ENCODE measurements at places on chromosomes 4 and X.
A peak's percentile ranks its signal among the peaks of the same experiment; 100 is the strongest.

DNA sequence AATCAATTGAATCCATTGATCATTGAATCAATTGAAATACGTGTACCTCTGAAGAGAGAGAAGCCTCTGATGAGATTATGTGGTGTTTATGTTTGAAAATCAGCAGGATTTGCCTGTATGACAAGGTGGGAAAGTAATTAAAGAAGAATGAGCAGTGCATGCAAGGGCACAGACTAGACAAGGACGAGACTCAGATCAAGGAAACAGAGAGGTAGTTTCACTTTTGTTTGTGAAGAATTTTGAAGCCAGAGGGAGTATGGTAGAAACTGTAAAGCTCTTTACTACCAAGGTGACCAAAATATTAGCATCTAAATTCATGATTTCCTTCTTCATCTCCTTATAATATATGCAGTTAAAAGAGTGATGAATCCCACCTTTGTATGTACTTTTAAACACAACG, 1830.0 kb upstream of the IGFBP7 start:
- DNase-seq, result no peak

DNA sequence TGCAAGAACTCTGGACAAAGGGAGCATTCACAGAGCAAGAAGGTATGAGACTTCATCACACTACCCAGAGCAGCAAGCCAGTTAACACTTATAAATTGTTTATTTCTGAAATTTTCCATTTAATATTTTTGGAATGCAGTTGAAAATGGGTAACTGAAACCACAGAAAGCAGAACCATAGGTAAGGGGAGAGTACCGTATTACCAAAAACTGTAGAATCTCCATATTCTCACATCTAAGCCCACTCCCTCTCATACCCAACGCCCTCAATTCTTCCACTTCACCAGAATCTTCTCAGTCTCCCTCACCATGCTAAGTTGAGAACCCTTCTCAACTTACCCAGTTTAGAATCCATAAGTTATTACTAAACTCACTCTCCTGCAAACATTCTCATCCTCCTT, 277.8 kb downstream of the SPOCK3 start:
- no peak for DNase-seq

GRCh38 chr4:113406723-113407016, 354.9 kb downstream of the CAMK2D start:
- no peak for DNase-seq

DNA sequence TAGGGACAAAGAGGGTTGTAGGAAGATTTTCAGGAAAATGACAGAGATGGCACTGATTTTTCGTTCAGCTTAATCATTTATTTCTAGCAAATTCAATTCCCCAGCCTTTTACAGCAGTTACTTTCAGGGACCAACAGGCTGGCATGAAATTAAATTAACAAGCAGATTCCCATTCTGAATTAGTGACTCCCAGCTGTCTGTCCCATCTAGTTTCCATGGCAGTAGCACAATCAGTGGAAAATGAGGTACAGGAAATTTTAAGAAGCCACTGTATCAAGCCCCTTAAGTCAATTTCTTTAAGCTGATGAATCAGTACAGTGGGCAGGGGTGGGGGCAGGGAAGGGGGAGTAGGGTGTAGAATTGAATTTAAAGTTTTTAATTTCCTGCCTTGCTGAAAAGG, 121.1 kb upstream of the TEX13C start:
- no peak for DNase-seq

- DNase-seq, result no peak
Measured at GRCh38 chr4:38523524-38524448, 140.2 kb upstream of the KLF3 start.

GRCh38 chr4:176789955-176790354, 2.8 kb downstream of the VEGFC start:
- DNase-seq, result no peak

GRCh38 chr4:72352711-72353110, 216.3 kb downstream of the ADAMTS3 start:
- DNase-seq, result no peak

GRCh38 chr4:144291164-144291563, 150.6 kb upstream of the GYPA start:
- DNase-seq, result no peak

GRCh38 chrX:40176351-40177116, 78.8 kb upstream of the BCOR start:
- no peak for DNase-seq

- DNase-seq, result no peak
Measured at GRCh38 chrX:124240422-124240821, 92.0 kb upstream of the TEX13D start.

GRCh38 chr4:101292901-101293300, 54.4 kb downstream of the PPP3CA start:
- no peak for DNase-seq

GRCh38 chr4:183716302-183716701, 57.2 kb downstream of the TRAPPC11 start:
- DNase-seq, result no peak

DNA sequence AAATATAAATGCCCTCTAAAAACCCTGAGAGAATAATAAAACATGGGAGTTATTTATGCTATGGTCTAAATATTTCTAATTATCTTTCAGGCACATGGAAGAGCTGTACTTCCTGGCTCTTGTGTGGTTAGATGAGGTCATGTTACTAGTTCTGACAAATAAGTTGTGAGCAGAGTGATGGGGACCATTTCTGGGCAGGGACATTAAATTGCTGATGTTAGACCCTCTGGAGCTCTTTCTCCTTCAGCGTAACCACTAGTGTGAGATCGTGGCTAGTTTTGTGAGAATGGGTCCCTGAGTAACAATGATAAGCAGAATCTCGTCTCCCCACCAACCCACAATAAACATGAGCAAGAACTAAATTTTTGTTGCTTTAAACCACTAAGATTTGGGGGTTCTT, 108.0 kb downstream of the MAML3 start:
- DNase-seq, result no peak

GRCh38 chrX:100687546-100687945, 43.5 kb downstream of the SRPX2 start:
- DNase-seq, result no peak

- DNase-seq, result no peak
Measured at GRCh38 chr4:172657081-172657480, 511.5 kb upstream of the GALNT7 start.

DNA sequence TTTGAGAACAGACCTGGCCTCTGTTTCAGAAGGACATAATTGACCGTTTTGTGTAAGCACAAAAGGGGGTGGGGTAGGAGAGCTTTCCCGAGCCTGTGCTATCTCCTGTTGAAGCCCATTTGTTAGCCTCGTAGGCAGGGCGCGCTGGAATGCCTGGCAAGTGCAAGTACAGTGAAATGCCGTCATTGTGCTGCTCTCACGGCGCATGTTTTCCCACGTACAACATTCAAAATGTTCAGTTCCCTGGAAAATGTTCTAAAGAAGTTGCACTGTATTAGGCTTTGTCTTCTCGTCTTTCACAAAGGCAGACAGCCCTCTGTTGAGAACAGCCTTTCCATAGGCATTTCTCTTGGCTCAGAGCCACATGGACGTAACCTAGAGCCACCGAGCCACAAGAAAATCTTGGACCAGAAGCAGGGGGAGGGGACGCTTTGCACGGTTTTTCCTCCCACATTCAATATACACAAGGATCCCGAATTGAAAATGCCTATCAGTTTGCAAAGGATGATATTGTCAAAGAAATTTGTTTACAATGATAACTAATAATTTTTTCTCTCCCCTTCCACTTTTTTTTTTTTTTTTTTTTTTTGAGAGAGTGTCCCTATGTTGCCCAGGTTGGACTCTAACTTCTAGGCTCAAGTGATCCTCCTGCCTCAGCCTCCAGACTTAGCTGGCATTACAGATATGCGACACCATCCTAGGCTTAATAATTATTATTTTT, 54.6 kb upstream of the RAPGEF2 start:
- peak; percentile 13 for DNase-seq

GRCh38 chrX:152876931-152877840, 20.7 kb upstream of the ZNF185 start:
- no peak for DNase-seq

- no peak for DNase-seq
Measured at GRCh38 chrX:40759374-40759773, 24.0 kb upstream of the MED14 start.

DNA sequence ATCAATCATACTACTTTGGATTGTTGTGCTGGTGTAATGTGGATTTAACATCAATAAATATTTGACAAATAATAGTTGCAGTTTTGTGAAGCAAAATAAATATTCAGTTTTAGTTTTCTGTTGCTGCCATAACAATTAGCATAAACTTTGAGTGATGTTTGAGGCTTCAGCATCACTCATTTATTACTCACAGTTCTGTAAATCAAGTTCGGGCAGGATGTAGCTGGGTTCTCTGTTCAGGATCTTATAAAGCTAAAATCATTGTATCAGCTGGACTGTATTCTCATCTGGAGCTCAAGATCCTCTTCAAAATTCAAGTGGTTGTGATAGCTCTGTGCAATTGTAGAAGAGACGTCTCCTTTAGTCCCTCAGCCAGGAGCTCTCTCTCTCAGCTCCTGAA, 81.7 kb downstream of the CBR4 start:
- no peak for DNase-seq

GRCh38 chr4:54558889-54559677, 98.7 kb upstream of the KIT start:
- DNase-seq, result no peak

GRCh38 chr4:188346171-188346809, 207.0 kb downstream of the TRIML1 start:
- DNase-seq, result no peak

DNA sequence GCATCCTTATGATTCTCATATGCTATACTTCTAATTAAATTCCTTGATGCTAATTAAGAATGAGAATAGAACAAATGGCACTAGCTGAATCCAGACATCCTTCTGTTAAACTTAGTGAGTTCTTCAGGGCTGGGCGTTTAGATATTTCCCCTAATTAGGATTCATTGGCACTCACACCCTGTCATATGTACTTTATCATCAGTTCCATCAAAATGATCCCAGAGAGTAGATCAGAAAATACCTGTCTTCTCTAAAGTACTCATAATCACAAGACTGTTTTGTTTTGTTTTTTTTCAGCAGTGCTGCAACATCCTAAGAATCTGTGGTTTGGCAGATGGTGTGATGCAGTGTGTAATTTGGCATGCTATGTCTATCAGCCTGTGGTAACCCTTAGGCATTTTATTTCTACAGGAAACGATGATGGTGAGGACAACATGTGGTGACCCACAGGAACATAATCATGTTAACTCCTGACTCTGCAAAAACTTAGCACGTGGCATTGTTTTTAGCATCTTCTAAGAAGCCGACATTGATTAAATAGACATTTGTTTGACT, 2528.4 kb downstream of the ARAP2 start:
- no peak for DNase-seq

- no peak for DNase-seq
Measured at GRCh38 chr4:184255871-184256642, 38.4 kb upstream of the ENPP6 start.

GRCh38 chr4:24010994-24011393, 121.1 kb upstream of the PPARGC1A start:
- no peak for DNase-seq

GRCh38 chr4:89204624-89205023, 93.3 kb downstream of the TIGD2 start:
- DNase-seq, result peak; percentile 29

- no peak for DNase-seq
Measured at GRCh38 chr4:58359590-58359989, 1249.4 kb upstream of the IGFBP7 start.

DNA sequence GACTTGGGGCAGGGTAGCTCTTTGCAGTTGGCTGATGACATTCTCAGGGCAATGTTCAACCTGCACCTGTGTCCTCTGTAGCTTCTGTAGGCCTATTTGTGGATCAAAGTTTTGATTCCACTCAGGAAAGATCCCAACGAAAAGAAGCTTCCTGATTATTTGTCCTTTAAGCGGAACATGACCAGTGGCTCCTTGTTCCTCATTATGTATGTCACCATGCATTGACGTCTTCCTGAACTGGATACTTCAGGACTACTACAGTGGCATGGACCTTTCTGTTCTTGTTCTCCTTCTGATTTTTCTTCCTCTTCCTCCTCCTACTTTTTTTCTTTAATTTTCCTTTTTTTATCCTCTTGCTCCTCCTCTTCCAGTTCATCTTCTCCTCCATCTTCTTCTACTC, 62.4 kb downstream of the NBDY start:
- DNase-seq, result no peak
